Stimulated activated naive CD8-positive, alpha-beta T cell treated with anti-CD3 and anti-CD28 coated beads, Interleukin-15, amount 100 ng/mL, for 72 hours (primary cell): ENCODE measurements at places on chromosomes 4 and X.

GRCh38 chrX:13535376-13536165 lies 33.8 kb upstream of the EGFL6 start:
- DNase-seq: no peak

GRCh38 chrX:119512146-119512800 lies 44.0 kb downstream of the SLC25A5 start:
- peak; percentile 10 for DNase-seq

- no peak for DNase-seq
These were observed 239.7 kb upstream of the GATB start for GRCh38 chr4:152000518-152000917.

DNA sequence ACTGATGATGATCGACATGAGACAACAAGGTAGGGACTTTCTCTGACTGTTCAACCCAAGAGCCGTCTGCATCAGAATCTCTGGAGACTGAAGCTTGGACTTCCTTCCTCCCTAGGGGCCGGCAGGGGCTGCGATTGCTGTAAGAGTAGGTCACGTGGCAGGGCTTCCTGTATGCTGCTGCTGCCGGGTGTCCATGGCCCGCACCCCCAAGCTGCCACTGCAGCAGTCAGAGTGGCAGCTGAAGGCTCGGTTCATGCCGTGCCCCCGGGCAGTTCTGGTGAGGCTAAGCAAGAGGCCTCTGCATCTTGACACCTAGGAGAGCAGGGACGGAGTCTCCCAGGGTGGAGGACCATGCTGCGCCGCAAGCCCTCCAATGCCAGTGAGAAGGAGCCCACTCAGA lies at the start of gene SASH3:
SASH3 (plus strand) TSS at position 203 of the 400 bp plus-strand sequence; CDS start at position 352, 149 bp downstream.
- DNase-seq: no peak

DNA sequence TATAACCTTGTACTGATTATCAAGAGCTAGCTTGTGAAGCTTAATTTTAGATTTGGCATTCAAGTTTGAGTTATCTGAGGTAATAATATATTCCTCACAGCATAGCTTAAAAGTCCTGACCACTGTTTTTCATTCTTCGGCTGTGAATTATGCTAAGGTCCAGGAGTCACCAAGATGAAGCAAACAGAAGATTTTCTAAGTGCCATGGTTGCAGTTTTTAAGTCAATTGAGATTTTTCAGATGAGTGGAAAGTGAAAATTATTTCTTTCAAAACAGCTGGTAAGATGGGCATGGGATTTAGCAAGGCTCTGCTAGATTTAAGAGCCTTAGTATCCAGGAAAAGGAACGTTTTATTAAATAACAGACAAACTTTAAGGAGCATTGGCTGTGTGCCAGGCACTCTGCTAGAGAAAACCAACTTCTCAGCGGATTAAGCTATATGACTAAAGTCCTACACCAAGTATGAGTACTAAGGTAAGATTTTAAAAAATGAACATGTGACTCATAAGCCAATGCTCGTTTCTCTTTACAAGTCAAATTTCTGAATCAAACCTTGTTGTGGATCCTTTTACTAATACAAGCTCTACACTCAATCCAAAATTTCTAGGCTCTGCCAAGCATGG lies 149.9 kb upstream of the IL15 start:
- DNase-seq: no peak

DNA sequence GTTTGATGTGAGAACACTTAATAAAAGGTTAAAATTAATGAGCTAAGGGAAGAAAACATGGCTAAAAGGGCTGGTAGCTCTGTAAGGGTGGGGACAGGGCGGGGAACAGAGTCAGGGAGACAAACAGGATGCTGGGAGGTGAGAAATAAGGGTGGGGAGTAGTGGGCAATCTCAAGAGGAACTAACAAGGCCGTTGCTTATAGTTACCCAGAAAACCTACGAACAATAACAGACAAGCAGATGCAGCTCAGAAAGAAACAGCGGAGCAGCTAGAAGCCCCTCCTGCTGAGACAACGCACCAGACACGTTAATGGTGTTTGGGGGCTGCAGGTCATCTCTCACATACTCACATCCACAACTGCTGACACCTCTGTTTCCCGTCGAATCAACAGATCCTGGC lies 9.7 kb upstream of the KLF3 start:
- DNase-seq: no peak
